ENCODE measurements at places on chromosomes 12 and 14.

DNA sequence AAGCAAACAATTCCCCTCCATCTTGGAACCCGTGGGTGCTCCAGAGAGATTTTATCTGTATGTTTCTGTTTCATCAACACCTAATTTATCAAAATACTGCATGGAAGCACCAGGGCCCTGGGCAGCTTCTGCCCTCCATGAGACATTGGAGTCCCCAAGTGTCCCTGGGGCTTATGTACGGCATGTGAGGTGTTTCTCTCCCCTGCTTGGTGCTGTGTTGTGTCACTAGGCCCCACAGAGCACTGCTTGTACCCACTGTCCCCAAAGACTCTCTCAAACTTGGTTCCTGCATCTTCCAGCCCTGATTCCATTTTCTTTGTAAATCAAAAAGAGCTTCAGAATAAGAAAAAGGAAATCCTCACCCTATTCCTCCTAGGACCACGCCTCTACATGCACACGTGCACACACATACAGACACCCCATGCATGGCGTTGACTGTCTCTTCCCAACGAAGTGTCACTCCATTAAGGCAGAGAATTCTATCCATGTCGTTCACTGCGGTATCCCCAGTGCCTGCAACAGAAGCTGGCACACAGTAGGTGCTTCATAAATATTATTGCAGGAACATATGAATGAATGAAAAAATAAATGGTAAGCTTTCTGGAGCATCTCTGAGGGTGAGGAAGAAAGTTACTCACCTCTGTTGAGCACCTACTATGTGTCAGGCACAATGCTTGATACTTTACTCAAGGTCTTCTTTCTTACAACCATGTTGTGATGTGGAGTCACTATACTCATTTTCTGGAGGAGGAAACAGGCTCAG, 191.6 kb downstream of the DICER1 start:
- DNase-seq = no peak

DNA sequence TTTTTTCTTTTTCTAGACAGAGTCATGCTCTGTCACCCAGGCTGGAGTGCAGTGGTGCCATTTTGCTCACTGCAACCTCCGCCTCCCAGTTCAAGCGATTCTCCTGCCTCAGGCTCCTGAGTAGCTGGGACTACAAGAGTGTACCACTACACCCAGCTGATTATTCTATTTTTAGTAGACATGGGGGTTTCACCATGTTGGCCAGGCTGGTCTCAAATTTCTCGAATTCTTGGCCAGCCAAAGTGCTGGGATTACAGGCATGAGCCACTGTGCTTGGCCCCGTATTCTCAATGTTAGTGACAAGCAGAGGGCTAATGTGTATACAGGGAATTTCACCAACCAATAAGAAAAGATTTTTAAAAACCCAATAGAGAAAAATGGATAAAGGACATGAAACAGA, 8.4 kb downstream of the PLBD2 start:
- no peak for DNase-seq

- DNase-seq = no peak
Observed at GRCh38 chr12:121085506-121086353, 46.7 kb upstream of the OASL start.

GRCh38 chr12:92334552-92334951, 188.9 kb upstream of the BTG1 start:
- DNase-seq = no peak

GRCh38 chr12:123894823-123895345, 77.7 kb downstream of the CCDC92 start:
- no peak for DNase-seq

GRCh38 chr12:109567296-109567695, 6.0 kb downstream of the MMAB start:
- DNase-seq = no peak

- no peak for DNase-seq
Observed at GRCh38 chr14:100416921-100417860, 94.1 kb downstream of the SLC25A47 start.

DNA sequence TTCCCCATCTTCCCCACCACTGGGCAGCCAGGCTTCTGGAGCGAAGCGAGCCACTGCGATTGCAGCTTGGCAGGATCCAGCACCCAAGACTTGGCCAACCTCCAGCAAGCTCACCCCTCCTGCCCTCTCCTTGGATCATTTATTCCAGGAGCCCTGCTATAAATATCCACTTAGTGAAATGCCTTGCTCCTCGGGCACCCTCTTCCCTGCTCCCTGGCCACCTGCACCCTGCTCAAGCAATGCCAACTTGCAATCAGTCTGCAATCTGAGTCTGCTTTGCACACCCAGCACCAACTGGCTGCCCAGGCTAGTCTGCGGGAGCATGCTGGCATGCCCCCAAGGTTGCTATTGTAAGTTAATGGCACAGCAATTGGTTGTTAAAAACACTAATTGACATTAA, 666.0 kb downstream of the MED13L start:
- no peak for DNase-seq
